Bronchus fibroblast of lung (primary cell): ENCODE measurements at places on chromosomes 7 and 10. TPM values are rescaled to one million over a fixed set of nuclear protein-coding genes. Genes with fewer than 3 reads are reported as not detected.

Gene MRLN
- total RNA-seq = not detected in 2 replicates

Gene CHST15
- total RNA-seq = 2.9 and 3.0 TPM in 2 replicates

Gene LIPJ
- not detected in 2 replicates for total RNA-seq

Gene GPR37
- total RNA-seq = 5.9 and 6.2 TPM in 2 replicates

Gene ANKRD26
- 1.9 and 4.0 TPM in 2 replicates for total RNA-seq
